ENCODE measurements at places on chromosomes 2 and 18. TPM values are rescaled to one million over a fixed set of nuclear protein-coding genes. Genes with fewer than 3 reads are reported as not detected.

The ZCCHC2 gene
- polyA plus RNA-seq, result 8.7 TPM

The KCNJ3 gene
- polyA plus RNA-seq, result 0.54 TPM

The CRYGC gene
- not detected for polyA plus RNA-seq

The PID1 gene
- polyA plus RNA-seq, result 25.2 TPM

The ARHGAP28 gene
- 22.5 TPM for polyA plus RNA-seq

The LBH gene
- polyA plus RNA-seq, result 17.4 TPM

The CNGA3 gene
- polyA plus RNA-seq, result 0.66 TPM

The LYPD6B gene
- polyA plus RNA-seq, result not detected

The PARD3B gene
- 6.8 TPM for polyA plus RNA-seq

The TSPYL6 gene
- 0.10 TPM for polyA plus RNA-seq

The TRIM43 gene
- polyA plus RNA-seq, result not detected

The SLC35F5 gene
- 56.5 TPM for polyA plus RNA-seq

The TAF4B gene
- polyA plus RNA-seq, result 2.4 TPM

The ALK gene
- 0.03 TPM for polyA plus RNA-seq

The L3MBTL4 gene
- 1.4 TPM for polyA plus RNA-seq

The ANKRD23 gene
- polyA plus RNA-seq, result 21.3 TPM

The GDF7 gene
- polyA plus RNA-seq, result 0.66 TPM

The SCN3A gene
- 0.53 TPM for polyA plus RNA-seq

The ALPG gene
- polyA plus RNA-seq, result not detected

The ASIC4 gene
- polyA plus RNA-seq, result 0.47 TPM

The CTLA4 gene
- 0.09 TPM for polyA plus RNA-seq

The YWHAQ gene
- 174 TPM for polyA plus RNA-seq

The KYNU gene
- 0.67 TPM for polyA plus RNA-seq

The ERMN gene
- polyA plus RNA-seq, result 0.05 TPM

The COL5A2 gene
- 346 TPM for polyA plus RNA-seq

The ACTG2 gene
- polyA plus RNA-seq, result 5.1 TPM

All from forelimb muscle (tissue), 1 donor.